ENCODE measurements at places on chromosomes 7 and 10. TPM values are rescaled to one million over a fixed set of nuclear protein-coding genes. Genes with fewer than 3 reads are reported as not detected.

DNA sequence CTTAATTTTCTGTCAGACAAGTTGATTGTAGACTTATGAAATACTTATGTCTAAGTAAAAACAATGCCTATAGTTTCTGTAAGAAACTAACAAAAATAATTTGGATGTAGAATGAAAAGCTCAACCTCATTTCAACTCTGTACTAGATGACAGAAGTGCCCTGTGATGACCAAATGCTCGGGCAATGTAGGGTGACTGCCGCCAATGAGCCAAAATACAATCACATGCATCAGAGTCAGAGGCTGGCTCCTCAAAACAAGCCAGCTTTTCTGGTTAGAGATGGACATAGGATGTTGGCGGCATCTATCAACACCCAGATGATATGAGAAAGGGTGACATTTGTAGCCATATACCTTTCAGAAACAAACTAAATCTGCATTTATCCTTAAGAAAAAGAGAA, 23.9 kb downstream of the LMOD2 start:
- no peak for DNase-seq

DNA sequence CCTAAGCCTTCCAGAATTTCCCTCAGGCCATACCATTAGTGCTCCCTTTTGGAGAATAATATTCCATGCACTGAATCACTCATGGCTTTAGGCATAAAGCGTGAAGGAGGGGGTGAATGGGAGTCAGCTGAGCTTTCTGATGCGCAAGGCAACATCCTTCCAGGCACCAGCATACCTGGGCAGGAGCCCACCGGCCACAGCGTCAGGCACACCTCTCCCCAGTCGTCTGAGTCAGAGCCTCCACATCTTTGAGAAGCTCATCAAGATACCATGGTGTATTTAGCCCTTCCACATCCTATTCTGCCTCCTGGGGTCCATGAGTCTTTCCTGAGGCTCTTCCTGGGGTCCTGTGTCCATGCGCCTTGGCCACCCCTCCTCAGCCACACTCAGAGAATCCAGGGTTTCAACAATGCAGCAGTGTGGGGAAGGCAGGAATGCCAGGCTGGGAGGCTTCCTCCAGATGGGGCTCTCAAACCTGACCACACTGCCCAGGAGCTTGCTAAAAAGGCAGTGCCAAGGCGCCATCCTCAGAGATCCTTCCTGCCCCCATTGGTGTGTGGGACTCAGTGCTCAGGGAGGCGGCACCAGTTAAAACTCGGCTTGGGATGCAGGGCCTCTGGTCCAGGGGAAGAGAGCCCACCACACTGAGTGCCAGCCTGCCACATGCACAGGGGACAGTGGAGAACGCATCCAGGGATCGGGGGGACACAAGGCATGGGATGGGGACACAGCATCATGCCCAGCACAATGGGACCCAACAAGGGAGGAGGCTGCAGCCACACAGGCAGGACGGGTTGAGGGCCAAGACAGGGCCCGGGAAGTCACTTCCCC, 31.6 kb downstream of the RASGEF1A start:
- DNase-seq: peak; percentile 7

GRCh38 chr7:19665399-19666008, 43.3 kb downstream of the POLR1F start:
- DNase-seq: no peak

- no peak for DNase-seq
Measured at GRCh38 chr7:43761938-43762692, 3.6 kb downstream of the BLVRA start.

DNA sequence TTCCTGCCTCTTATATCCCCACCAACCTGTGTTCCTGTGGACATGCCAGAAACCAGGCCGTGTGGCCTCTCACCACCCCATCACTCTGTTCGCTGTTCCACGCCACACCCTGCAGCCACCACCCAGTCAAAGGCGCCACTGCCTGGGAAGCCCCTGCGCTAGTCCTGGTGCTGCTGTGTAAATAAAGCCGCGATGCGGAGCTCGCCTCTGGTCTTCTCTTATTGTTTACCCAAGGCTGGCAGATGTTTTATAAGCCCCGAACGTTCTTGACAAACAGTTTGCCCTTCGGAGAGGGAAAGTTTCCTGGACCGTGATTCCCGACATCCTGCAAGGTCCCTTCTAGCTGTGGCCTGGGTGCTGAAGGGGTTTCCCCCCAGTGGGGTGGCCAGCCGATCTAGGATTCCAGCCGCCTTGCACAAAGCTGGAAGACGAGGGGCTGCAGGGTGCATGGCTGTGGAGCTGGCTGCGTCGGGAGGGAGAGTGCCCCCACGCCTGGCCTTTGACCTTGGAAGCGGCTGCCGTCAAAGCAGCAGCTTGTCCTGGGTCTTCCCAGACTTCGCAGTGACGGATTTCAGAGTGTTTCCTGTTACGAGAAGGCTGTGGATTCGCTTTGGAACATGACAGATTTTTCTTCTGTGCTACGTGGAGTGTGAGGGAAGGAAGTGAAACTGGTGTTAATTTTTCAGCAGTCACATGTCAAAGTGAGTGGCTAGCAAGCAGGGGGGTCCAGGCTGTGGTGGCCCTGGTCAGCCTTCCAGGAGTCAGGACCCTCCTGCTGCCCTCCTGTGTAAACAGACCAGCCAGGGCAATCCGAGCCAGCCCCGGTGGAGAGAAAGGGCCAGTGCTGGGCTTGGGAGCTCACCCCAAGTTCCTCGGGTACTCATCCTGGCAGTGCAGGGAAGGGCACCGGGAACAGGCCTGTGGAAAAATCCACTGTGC, 61.6 kb downstream of the LHPP start:
- DNase-seq: no peak

DNA sequence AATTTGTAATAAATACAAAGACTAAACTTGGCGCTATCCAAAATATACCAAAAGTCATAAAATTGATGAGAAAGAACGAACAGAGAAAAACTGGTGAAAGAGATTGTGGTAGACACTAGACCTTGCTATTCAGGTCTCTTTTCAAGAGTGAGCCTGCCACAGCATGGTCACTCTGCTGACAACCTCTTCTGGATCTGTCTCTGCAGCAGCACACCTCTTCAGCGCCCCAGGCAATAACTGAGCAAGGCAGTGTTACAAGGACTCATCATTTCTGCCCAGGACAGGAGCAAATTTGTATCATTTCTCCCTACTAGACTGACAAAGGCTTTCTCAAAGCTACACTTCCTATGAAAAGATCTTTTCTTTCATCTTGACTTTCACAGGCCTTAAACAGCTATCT, 976.0 kb downstream of the DNAJB9 start:
- DNase-seq: no peak

- no peak for DNase-seq
Measured at GRCh38 chr10:104077247-104077646, 8.4 kb downstream of the COL17A1 start.

DNA sequence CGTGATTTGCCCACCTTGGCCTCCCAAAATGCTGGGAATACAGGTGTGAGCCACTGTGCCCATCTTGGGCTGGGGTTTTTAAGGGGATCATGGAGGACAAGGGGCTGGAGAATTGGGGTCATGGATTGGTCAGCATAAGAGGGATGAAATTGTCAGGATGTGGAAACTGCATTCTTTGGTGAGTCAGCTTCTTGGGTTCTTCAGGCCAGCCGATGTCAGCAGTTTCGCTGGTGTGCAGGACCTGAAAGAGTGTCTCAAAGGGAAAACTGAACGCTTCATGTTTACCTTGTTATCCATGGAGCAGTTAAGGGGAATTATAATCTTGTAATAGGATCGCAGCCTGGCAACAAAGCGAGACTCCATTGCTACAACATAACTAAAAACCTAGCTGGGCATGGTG, 13.0 kb downstream of the GALNT17 start:
- no peak for DNase-seq

Gene WEE2
- not detected for total RNA-seq

Gene EZH2
- 0.99 TPM for total RNA-seq

Gene OR2A1
- total RNA-seq: not detected

GRCh38 chr10:119167041-119167440, 1.5 kb upstream of the SFXN4 start:
- no peak for DNase-seq

Gene FAM25A
- total RNA-seq: not detected

DNA sequence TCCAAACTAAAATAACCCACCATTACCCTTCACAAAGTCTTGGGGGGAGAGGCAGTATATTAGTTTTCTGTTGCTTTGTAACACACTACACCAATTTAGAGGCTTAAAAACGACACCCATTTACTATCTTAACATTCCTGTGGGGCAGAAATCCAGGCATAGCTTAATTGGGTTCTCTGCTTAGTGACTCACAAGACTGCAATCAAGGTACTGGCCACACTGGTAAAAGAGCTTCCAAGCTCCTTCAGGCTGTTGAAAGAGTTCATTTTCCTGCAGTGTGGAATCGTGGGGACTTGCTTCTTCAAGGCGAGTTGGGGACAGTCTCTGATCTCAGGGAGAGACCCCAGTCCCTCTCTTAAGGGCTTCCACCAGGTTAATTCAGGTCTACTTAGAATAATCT, 139.1 kb downstream of the XPNPEP1 start:
- DNase-seq: no peak

DNA sequence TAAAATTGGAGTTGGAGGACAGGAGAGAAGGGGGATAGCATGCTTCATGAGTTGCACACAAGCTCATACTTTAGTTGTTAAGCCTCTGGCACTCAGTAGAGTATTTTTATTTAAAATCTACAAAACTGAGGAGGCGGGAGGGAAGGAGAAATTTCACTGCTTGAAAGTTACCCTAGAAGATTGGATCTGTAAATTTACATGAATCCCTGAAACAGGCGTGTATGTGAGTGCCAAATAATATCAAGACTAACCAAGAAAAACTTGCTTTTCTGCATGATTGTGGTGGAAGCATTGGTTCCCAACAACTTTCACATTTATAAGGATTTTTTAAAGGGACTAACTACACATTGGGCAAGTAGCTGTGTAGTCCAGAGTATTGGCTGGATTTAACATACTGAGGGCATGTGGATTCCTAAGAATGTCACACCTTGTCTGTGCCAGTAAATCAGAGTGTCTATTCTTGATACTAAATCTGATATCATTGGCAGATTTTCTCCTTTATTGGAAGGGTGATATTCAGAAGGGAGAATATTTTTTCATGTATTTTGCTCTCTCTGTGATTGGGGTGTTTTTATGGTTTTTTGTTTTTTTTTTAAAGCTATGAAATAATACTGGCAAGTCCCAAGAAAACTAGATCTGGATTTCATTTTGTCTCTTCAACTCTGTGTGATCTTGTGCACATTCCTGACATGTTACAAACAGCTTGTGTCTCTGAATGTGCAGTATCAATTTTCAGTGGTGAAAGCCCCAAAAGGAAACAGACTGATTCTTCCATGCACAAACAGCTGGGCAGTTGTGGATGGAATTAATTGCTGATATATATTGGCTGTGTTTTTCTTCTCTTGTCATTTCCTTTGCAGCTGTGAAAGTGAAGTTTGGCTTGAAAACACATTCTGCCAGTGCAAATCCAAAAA, 67.2 kb downstream of the ADD3 start:
- no peak for DNase-seq

DNA sequence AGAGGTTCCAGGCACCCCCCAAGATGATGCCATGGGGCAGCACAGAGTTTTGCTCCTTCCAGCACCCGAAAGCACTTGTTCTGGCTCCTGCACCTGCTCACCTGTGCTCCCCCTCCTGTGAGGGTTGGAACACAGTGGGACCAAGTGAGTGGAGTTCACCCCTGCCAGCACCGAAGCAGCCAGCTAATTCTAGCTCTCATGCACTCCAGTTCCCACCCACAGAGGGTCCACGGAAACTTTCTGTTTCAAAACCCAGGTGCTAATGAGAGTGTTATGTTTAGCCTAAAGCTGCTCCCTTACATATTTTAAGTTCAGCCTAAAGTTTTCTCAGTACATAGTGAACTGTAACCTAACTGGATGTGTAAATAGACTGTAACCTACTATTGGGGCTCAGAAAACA, 42.6 kb upstream of the SLC35G1 start:
- DNase-seq: no peak

- no peak for DNase-seq
Measured at GRCh38 chr7:55520426-55521140, 51.7 kb downstream of the VOPP1 start.

Gene GPR141
- 0.33 TPM for total RNA-seq

GRCh38 chr10:27207350-27207749, 33.2 kb downstream of the ACBD5 start:
- DNase-seq: no peak

DNA sequence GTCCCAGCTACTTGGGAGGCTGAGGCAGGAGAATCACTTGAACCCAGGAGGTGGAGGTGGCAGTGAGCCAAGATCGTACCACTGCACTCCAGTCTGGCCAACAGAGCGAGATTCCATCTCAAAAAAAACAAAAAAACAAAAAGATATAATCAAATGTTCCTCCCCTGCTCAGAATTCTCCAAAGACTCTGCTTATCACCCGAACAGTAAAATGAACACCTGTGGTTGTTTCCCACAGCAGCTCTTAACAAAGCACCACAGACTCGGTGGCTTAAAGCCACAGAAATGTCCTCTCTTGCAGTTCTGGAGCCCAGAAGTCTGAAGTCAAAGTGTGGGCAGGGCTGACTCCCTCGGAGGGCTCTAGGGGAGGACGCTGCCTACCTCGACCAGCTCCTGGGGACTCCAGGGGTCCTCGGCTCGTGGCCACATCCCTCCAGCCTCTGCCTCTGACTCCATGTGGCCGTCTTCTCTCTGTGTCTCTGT, 4.1 kb upstream of the INTS1 start:
- no peak for DNase-seq
